HTR-8/SVneo (cell line): ENCODE measurements at places on chromosomes 2 and 18.

DNA sequence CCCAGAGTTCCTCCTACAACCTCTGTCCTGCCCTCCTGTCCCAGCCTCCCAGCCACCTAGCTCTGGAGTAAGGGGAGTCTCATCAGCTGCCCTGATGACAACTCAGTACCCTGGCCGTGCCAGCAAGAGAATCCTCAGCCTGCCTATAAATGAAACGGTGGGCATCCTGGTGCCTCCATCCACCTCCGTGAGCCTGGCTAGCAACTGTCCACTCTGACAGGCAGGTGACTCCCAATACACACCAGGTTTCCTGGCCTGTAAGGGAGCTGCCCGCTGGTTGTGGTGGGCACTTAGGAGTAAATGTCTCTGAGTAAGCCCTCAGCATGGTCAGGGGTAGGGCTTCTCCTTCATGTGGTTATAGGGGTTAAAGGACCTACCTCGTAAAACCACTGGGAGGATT is 81.5 kb downstream of the XDH start:
- no peak for DNase-seq

GRCh38 chr2:234158812-234159211 is 108.3 kb downstream of the SPP2 start:
- no peak for DNase-seq

DNA sequence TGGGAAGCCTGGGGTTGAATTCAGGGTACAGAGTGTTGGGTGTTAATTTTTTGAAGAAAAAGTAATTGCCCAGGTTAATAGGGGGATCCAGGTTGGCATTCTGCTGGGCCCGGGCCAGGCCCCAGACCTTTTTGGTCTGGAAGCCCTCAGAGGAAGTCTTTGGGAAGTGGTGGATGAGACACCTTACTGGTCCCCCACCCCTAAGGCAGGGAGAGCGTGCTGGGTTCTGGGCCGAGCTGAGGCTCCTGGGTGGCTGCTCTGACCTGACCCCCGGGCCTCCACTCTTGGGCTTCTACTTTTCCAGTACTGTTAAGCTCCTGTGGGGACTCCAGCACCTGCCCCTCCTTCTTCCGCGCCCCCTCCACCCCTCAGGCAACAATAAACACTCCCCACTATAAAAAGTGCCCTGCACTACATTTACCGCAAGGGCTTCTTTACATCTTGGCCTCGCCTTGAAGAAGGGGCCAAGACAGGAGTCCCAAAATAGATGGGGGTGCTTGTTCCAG is 753 bp upstream of the HOXD3 start:
- no peak for DNase-seq

- DNase-seq = no peak
Observed at GRCh38 chr2:164009756-164010337, 274.0 kb upstream of the FIGN start.

GRCh38 chr2:118670276-118670675 is 177.2 kb downstream of the EN1 start:
- no peak for DNase-seq

DNA sequence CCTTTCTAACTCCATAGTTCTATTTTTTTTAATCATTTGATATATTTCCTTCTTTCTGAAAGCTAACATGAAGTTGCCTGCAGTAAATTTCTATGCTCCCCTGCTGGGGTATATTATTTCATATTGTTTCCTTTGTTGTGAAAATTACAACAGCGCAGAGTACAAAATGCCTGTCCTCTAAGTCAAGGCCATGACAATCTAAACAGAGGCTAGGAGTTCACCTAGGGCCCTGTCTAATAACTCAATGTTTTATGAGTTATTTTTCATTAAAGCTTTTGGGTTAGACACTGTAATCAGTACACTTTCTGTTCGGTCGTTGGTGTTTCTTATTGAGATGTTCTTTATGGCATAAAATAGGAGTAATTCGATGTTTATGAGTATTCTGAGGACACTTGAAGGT is 111.2 kb downstream of the OSR1 start:
- DNase-seq = no peak

- no peak for DNase-seq
Observed at GRCh38 chr2:5410991-5411700, 281.0 kb upstream of the SOX11 start.

GRCh38 chr2:48127612-48128191 is 221.4 kb upstream of the FBXO11 start:
- DNase-seq = no peak

GRCh38 chr18:47986620-47987387 is 56.3 kb upstream of the SMAD2 start:
- DNase-seq = no peak

GRCh38 chr2:236623816-236624215 is 54.2 kb downstream of the ACKR3 start:
- no peak for DNase-seq

DNA sequence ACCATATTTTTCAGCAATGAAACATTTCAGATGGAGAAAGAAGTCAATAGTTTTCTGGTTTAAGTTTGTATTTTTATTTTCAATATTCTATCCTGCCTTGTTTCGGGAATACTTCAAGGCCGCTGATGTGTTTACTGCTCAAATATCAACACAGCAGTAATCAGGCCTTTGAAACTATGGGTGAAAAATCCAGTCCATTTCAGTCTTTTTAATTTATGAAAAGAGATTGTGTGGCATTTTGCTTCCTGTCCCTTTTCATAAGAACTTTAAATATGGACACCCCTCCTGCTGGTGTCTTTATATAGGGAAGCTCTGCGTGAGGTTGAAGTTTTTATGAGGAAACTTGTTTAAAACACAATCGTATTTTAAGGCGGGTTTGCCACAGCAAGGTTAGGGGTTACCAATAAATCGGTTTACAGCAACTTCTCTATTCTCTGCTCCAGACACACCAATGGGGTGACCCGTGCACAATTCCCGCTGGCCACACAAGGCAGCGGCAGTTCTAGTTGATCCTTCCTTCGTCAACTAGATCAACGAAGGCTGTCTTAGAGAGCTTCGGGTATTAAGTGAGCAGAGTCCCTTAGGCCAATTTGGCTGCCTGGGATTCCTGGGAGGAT is 1.2 kb upstream of the TANC1 start:
- DNase-seq = no peak

GRCh38 chr2:8672940-8673339 is 8.9 kb upstream of the ID2 start:
- no peak for DNase-seq

GRCh38 chr2:204401114-204401513 is 144.2 kb upstream of the PARD3B start:
- no peak for DNase-seq

- DNase-seq = no peak
Observed at GRCh38 chr2:195419033-195419432, 238.0 kb upstream of the SLC39A10 start.

GRCh38 chr2:143816916-143817315 is 687.7 kb downstream of the ARHGAP15 start:
- no peak for DNase-seq

- no peak for DNase-seq
Observed at GRCh38 chr2:198456418-198456817, 652.0 kb downstream of the PLCL1 start.

DNA sequence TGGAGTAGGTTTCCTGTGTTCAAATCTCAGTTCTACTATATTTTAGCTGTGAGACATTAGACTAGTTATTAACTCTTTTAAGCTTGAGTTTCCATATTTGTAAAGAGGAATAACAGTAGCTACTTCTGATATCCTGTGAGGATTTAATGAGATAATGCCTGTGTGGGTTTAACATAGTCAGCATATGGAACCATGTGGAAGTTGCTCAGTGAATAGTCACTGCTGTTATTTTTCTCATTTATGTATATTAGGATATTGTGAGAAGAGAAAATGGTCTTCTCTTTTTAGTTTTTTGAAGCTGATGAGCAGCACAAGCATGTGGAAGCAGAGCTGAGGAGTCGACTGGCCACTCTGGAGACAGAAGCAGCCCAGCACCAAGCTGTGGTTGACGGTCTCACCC is 70.5 kb upstream of the STON1 start:
- no peak for DNase-seq

- no peak for DNase-seq
Observed at GRCh38 chr18:61951396-61951795, 58.6 kb upstream of the RNF152 start.

GRCh38 chr18:43525169-43525568 is 247.9 kb upstream of the SYT4 start:
- no peak for DNase-seq

- no peak for DNase-seq
Observed at GRCh38 chr2:124875627-124876244, 850.6 kb downstream of the CNTNAP5 start.

- peak; percentile 29 for DNase-seq
Observed at GRCh38 chr2:112577756-112578155, 6.7 kb upstream of the CHCHD5 start.

DNA sequence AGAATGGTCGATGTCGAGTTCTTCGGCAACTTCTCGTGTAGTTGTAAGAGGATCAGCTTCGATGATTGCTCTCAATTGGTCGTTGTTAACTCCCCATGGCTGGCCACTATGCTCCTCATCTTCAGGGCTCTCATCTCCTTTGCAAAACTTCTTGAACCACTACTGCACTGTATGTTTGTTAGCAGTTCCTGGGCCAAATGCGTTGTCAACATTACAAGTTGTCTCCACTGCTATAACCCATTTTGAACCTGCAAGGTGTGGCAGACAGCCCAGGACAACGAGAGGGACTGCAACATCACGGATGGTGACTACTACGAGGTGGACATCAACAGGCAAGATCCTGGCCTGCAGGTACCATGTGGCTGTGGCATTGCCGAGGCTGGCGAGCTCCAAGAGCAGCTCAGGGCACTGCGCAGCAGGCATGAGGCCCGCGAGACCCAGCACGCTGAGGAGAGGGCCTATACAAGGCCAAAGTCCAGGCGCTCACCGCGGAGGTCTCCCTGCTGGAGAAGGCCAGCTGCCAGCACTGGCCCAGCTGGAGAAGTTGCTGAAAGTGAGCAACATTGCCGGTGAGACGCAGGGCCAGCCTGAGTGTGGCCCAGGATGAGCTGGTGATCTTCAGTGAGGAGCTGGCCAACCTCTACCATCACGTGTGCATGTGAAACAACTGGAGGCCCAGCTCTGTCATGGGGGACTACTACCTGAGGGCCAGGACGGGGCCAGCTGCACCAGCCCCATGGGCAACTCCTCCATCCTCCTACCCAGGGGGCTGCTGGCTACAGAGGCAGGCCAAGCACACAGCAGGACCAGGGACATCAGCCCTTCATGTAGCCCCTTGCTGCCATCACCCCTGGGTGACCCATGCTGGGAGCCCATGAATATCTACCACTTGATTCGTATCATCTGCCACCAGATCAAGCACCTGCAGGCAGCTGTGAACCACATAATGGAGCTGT is 20.2 kb downstream of the CLK1 start:
- no peak for DNase-seq

GRCh38 chr18:59813942-59814341 is 85.9 kb upstream of the PMAIP1 start:
- no peak for DNase-seq

DNA sequence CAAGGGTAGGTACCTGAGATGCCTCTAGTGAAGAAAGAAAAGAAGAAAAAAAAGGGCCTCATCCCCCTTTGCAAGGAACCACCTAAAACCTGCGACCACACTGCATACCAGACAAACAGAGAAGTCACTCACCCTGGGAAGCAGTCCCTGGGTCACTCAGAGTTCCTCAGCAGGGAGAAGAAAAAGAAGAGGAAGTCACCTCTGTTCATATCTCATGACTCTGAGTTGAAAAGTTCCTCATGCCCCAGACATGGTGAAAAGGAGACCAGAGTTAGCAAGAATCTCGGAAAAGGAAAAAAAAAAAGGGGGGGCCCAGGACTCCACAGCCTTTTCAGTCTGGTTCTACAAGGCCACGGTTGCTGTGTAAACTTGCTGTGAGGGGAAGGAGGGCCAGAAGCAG is 478.4 kb upstream of the NRXN1 start:
- no peak for DNase-seq

DNA sequence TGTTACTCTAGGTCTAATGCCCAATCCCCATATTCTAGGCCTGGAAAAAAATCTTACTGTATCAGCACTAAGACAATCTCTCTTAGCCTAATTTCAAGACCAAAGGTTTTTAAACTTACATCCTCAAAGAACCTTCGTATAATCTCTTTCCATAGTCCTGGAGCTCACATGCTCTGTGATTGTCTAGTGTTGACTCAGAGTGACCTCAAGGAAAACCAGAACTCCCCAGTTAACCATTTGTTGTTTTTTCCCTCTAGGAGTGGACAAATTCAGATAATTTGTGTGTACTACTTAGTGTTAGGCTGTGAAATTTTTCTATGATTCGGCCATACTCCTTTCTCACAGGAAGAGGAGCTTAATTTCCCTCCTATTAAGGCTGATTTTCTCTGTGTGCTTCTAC is 536.1 kb downstream of the SLC4A3 start:
- DNase-seq = no peak

- no peak for DNase-seq
Observed at GRCh38 chr18:56003009-56003719, 415.2 kb upstream of the TCF4 start.

DNA sequence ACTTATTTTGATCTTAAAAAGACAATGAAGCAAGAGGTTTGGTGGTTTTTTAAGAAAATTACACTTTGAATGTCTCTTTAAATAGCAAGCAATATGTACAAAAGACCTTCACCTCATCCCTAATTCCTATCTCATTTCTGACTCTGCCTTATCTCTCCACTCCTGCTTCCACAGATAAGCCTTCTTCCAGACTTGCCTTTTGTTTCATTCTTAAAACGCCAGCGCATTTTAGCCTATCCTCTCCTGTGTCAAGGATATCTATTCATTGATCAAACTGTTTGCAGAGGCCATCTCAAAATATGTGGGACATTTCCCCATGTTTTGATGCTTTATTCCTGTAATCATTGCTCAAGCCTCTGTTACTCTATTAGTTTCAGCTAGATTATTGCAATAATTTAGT is 562.5 kb downstream of the PARD3B start:
- no peak for DNase-seq

GRCh38 chr2:104431701-104432121 is 422.2 kb upstream of the POU3F3 start:
- DNase-seq = no peak

- DNase-seq = no peak
Observed at GRCh38 chr18:34709104-34709503, 994 bp upstream of the DTNA start.

DNA sequence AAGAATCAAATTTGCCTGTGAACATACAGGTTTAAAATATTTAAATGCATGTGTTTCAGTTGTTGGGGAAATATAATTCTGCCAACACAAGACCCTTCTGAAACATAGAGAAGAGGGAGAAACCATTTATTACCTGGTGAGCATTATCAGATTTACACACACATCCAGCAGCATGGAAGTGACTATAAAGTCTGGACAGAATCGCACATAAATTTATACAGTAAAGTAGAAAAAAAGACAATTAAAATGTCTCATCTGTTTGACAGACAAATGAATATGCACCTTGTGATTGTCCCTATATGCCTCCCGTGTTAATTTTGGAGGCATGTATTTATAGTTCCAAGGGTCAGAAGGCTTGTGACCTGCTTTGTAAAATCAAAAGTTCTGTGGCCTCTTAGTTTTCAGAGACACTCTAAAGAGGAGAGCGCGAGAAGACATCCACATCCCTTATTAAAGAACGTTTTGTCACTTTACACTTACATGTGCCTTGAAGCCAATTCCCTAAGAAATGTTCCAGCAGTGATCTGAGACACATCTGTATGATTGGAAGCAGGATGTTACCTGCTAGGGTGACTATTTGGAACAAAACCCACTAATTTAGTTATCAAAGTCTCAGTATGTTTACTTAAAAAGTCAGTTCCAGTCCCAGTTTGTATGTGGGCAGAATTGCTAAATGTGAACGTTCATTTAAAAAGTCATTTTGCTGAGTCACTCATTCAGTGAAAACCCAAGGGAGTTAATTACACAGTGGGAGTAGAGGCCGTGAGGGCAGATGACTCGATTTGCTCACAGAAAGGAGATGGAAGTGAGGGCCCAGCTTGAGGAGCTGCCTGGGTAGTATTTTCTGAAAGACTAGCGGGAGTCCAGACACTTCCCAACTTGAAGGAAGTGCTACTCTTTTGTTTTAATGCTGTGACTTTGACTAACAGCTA is 527.6 kb upstream of the MEX3C start:
- DNase-seq = no peak
